Type B pancreatic cell (in vitro differentiated cells): ENCODE measurements at places on chromosomes 5 and 9. TPM values are rescaled to one million over a fixed set of nuclear protein-coding genes. Genes with fewer than 3 reads are reported as not detected.

DNA sequence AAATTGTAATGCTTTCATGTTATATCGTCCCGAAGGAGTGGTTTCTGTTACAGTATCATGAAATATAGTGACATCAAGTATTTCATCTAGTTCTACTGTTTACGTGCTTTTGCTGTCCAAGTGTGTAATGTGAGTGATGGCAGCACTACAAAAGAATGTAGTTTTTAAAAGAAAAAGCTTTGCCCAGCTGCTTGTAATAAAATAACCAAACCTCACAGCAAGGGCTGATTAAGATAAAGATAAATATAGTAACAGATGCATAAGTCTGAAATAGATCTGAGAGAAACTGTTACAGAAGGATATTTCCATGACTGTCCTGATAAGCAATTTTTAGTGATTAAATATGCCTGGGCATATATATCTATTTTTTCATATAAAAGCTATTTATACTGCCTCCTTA, 106.4 kb downstream of the AUH start:
- H3K36me3 ChIP-seq: peaks cover 4% of the 10 kb centered on the region
- DNase-seq: no peak
- no peaks in the 10 kb centered on the region for H3K27me3 ChIP-seq
- H3K4me1 ChIP-seq: peaks cover 19% of the 10 kb centered on the region
- no peak overlapping the region for H3K4me3 ChIP-seq

Gene C5orf46
- total RNA-seq: not detected in 2 replicates

Gene KCNIP1
- 1.2 and 5.3 TPM in 2 replicates for total RNA-seq

- peaks cover 11% of the 10 kb centered on the region for H3K27me3 ChIP-seq
- no peak overlapping the region for H3K27ac ChIP-seq
- no peaks in the 10 kb centered on the region for H3K4me1 ChIP-seq
- H3K4me3 ChIP-seq: no peak overlapping the region
Measured at GRCh38 chr9:99326112-99326916, 104.2 kb downstream of the SEC61B start.
